ENCODE measurements at places on chromosomes 4 and X. TPM values are rescaled to one million over a fixed set of nuclear protein-coding genes. Genes with fewer than 3 reads are reported as not detected.

Gene SATL1
- total RNA-seq = under 0.01 TPM

Gene ZNF674
- total RNA-seq = 2.7 TPM

Gene FAM13A
- total RNA-seq = 30.9 TPM

Gene IL13RA2
- 100 TPM for total RNA-seq

Gene GPR143
- not detected for total RNA-seq

Gene C4orf36
- total RNA-seq = 0.77 TPM

Gene CYBB
- total RNA-seq = not detected

Gene TMPRSS11F
- not detected for total RNA-seq

Gene DMP1
- not detected for total RNA-seq

Gene PHEX
- 1.00 TPM for total RNA-seq

Gene GSX2
- 0.12 TPM for total RNA-seq

Gene PF4V1
- total RNA-seq = 0.33 TPM

Gene GATA1
- total RNA-seq = not detected
